NCI-H1436 treated with DMSO at 0.1 percent for 48 hours (cell line): ENCODE measurements at places on chromosomes 5 and 9.

- no peak for DNase-seq
These were observed 252.9 kb downstream of the MAN2A1 start for GRCh38 chr5:109942646-109943045.

DNA sequence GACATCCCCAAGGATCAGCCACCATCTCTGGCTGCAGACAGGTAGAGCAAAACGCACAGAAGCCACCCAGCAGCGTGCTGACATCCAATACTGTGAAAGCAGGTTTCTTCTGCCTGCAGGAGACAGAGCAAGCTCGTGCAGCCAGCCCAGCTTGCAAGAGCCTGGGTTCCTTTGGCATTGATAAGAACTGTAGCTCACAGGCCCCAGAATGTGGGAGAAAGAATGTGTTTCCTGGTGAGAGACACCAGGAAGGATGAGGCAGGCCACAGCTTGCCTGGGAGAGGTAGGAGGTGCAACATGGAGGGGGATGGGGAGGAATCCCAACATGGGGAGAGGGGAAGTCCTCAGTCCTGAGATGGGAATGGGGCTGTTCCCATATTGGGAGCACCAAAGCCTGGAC, 34.0 kb upstream of the ARAP3 start:
- DNase-seq = no peak

- no peak for DNase-seq
These were observed 17.8 kb downstream of the GNG10 start for GRCh38 chr9:111679199-111679598.

- no peak for DNase-seq
These were observed 39.1 kb upstream of the GZMA start for GRCh38 chr5:55063220-55063863.

DNA sequence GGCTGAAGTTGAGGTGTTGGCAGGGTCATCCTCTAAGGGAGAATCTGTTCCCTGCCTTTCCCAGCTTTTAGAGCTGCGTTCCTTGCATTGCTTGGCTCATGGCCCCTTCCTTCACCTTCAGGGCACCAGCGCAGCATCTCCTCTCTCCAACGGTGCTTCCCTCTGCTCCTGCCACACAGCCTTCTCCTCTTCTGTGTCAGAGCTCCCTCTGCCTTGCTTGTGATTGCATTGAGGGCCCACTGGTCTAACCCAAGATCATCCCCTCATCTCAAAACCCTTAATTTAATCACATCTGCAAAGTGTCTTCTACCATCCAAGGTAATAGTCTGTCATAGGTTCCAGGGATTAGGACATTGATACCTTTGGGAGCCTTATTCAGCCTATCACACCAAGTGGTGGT, 205.7 kb upstream of the TBCA start:
- no peak for DNase-seq

DNA sequence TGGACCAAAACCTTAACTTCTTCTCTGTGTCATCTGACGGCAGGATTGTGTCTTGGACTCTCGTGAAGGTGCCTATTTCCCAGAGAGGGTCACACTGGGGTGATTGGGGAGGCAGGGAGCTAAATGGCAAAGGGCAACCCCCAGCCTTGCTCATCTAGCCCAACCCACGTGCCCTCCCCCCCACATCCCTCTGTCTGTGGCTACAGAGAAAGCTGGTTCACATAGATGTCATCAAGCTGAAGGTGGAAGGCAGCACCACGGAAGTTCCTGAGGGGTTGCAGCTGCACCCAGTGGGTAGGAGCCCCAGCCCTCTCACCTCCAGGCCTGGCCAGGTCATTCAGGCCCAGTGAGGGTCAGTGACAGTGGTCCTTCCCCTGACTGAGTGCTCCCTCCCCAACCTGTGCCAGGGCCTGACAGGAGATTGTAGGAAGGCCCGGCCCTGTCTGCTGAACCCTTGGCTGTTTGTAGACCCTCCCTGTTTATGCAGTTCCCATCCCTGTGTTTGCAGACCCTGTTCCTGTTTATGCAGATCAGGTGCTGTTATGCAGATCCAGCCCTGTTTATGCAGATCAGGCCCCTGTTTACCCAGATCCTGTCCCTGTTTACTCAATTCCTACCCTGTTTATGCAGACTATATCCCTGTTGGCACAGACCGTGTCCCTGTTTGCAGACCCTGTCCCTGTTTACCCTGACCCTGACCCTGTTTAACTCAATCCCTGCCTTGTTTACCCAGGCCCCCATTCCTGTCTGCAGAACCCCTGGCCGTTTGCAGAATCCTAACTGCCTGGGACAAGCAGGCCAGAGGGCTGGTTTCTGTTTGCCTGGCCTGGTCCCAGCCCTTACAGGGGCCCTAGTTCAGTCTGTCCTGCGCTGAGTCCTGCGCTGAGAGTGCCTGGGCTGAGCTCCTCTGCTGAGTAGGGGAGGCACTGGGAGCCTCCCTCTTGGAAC, 10.4 kb downstream of the ENHO start:
- DNase-seq = no peak

GRCh38 chr9:69573651-69574050, 98.5 kb downstream of the APBA1 start:
- DNase-seq = no peak

DNA sequence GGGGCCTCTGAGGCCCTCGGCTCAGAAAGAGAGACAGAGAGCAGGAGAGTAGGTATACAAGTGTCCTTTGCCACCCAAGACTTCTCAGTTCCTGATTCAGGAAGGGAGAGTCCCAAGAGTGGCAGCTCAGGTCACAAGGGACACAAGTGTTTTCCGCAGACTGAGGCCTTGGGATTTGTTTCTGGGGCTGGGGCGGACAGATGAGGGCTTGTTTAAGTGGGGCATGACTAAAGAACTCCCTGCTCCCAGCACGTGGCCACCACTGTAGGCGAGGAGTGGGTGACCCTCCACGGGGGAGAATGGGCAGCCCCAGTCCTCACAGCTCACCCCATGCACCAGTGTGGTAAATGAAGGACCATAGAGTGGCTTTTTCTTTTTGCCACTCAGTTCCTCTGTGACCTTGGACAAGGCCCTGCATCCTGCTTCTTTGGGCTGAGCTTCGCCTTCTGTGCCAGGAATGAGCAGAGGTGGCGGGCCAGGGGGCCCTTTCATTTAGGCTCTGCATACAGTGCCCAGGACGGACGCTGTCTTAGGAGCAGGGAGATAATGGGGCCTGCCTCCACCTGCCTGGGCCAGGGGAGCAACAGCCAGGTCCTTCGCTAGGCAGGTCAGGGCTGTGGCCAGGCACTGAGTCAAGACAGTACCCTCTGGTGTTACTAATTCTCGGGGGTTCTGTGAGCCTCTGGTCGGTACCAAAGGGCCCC, 50.8 kb downstream of the AMBP start:
- DNase-seq = no peak

GRCh38 chr5:3787604-3788003, 192.0 kb downstream of the IRX1 start:
- no peak for DNase-seq

GRCh38 chr5:142324136-142324870, 518 bp downstream of the SPRY4 start:
- DNase-seq = no peak

DNA sequence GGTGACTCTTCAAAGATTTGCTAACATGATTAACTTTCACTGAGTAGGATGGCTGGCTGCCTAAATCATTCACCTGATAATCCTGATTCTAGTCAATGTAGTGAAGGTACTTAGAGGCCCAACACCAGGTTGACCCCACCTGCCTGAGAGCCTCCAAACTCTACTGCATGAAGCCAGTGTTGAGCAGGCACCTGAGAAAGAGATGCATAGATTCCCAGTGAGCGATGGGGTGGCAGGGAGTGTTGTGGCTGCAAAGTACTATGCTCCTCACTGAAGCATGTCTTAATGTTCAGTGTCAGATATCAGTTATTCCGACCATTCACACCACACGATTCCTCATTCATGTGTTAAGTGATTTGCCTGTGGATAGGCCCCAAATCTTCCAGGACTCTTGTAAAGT, 804.4 kb downstream of the TLE4 start:
- no peak for DNase-seq

DNA sequence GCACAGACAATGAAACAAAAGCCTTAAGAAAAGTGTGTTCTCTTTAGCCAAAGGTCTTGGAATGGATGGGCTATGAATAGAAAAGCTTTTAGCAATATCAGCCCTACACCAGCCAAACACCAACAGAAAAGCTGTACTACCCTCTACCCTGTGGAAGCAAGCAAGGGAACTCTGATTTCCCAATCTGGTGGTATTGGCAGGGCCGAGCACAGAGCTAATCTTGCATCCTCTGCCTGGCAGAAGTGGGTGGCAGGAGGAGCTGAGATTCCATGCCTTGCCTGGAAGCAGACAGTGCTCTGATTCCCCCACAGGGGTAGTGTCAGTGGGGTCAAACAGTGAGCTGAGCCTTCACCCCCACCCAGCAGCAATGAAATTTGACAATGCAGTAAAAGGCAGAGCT, 29.6 kb upstream of the ZNF782 start:
- no peak for DNase-seq

DNA sequence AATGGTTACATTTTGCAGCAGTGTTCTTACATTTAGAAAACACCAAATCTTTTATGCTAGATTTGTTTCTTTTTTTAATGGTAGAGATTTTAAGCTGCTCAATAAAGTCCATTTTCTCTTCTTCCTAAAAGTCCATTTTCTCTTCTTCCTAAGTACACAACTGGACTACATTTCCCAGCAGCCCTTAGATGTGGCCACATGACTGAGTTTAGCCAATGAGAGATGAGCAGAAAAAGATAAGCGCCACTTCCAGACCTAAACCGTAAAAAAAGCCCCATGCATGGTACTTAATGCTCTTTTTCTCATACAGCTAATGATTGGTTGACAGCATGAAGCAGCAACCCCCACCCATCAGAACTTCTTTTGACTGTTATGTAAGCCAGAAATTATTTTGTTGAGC, 206.7 kb downstream of the FAM114A2 start:
- DNase-seq = no peak

- DNase-seq = no peak
These were observed 10.5 kb downstream of the FAM81B start for GRCh38 chr5:95401626-95402025.

- no peak for DNase-seq
These were observed 209.3 kb downstream of the NR3C1 start for GRCh38 chr5:143194206-143194605.

DNA sequence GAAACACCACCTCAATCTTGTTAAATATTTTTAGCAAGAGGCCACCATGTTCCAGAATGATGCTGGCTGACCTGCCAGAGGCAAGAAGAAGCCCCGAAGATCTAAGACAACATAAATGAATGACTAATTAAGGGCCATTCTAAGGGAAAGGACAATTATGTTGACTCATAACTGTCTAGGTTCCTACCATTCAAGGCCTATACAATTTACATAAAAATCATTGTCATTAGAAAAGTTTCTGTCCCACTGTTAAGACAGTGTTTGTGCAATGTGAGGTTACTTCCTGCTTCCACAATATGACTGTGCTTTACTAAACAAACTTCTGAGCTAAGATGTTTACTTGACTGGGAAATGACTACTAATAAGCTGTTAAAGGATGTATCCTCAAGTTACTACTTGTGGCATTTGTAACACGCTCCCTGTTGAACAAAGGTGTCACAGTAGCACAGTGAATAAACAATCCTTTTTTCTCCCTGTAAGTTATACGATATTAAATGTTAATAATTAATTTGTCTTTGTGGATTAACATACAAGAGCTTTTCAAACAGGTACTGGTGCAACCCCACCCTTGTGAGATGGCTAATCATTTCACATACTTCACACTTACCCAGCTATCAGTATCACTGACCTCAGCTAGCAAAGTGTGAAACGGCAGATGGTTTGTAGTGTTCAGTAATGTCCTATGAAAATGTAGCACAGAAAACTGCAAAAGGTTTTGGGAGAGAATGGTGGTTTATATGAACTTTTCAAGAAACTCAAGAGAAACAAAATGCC, 195.8 kb downstream of the EFNA5 start:
- DNase-seq = no peak

GRCh38 chr9:116646661-116647514, 40.2 kb upstream of the TRIM32 start:
- no peak for DNase-seq

DNA sequence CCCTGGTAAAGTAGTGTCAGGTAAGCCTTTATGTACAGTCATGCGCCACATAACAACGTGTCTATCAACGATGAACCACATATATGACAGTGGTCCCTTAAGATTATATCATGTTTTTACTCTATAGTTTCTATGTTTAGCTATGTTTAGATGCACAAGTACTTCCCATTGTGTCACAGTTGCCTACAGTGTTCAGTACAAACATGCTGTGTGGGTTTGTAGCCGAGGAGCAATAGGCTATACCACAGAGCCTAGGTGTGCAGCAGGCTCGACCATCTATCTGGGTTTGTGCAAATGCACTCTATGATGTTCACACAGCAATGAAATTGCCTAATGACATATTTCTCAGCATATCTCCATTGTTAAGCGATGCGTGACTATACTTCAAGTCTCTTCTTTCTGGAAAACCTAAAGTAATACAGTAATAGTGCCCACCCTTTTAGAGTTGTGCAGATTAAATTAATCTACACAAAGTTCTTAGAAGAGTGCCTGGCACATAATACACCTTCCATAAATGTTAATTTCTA, 295.9 kb downstream of the ARHGAP26 start:
- no peak for DNase-seq

DNA sequence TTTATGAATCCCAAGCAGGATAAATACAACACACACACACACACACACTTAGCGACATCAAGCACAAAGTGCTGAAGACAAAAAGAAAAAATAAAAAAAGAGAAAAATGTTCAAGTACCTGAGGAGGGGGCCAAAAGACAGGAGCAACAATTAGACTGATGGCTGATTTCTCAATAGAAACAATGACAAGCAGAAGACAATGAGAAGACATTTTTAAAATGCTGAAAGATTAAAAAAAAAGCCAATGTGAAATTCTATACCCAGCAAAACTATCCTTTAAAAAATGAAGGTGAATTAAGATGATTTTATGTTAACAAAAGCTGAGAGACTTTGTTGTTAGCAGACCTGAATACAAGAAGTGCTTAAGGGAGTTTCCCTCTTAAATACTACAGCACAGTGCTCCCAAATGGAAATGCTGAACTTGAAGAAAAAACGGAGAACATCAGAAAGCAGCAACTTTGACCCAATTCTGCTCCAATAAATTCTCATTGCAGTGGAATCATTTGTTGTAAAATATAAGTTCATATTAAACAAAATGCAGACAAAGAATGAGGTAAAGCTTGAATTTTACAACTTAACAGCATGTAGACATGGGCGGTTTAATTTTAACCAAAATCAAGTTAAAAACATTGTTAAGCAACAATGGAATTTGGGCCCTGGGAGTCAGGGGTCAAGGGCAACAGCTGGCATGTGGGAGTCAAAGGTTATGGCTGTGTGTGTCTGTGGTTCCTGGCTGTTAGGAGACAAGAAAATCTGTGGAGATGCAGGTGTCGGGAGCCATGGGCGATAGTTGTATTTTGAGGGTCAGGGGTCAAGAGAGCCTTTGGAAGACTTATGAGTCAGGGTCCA, 776 bp upstream of the RANBP17 start:
- DNase-seq = no peak

DNA sequence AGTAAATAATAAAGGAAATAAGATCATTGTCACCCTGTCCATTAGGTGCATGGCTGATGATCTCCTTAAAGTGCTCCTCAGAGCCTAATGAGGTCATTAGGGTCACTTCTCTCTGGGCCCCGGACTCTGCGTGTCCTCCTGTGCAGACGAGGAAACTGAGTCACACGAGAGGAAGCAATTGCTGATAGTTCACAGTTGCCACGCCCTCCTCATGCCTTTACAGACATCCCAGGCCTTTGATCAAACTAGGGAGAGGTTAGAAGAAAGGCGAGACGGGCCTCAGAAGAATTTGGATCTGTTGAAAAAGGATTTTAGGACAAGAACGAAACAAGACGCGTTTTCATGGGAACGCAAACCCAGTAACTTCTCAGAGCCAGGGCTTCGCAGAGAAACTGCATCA, 32.0 kb upstream of the MSX2 start:
- no peak for DNase-seq
